ENCODE measurements at places on chromosomes 16 and 17.

GRCh38 chr17:82065193-82065637, 389 bp downstream of the DUS1L start:
- no peak for DNase-seq

GRCh38 chr16:90004577-90004976, 14.7 kb downstream of the DBNDD1 start:
- no peak for DNase-seq

DNA sequence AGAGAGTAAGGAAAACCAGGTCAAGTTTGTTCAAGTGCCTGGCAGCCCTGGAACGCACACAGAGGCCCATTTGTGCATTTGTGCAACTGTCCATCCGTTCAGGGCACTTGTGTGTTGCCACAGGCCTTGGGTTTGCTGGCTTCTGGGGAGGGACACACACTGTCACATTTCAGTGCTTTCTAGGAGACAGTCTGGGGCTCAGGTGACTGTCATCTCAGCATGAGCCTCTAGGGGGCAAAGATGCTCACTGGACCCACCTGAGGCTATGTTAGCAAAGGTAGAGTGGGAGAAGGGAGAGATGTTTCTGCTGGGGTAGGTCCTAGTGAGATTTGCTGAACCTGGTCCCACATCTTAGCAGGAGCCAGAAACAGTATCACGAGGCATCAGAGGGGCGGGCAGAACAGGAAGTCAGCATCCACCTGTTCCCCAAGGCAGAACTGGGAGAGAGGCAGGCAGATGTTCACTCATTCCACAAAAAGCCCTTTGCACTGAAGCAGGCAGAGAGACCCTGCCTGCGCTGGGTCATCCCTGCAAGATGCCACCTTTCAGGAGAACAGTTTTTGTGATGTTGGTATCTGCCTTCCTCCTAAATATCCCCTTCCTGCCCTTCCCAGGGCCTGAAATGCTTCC, 48.5 kb downstream of the RAI1 start:
- peak; percentile 85 for DNase-seq

GRCh38 chr17:21042458-21043295, at the start of gene USP22:
Gene USP22, minus strand, starts transcription at chr17:21043011. Its CDS starts 176 bp downstream, at chr17:21042835.
- DNase-seq: peak; percentile 100

- DNase-seq: no peak
Measured at GRCh38 chr16:17970816-17971331, 365.7 kb downstream of the NPIPA8 start.

DNA sequence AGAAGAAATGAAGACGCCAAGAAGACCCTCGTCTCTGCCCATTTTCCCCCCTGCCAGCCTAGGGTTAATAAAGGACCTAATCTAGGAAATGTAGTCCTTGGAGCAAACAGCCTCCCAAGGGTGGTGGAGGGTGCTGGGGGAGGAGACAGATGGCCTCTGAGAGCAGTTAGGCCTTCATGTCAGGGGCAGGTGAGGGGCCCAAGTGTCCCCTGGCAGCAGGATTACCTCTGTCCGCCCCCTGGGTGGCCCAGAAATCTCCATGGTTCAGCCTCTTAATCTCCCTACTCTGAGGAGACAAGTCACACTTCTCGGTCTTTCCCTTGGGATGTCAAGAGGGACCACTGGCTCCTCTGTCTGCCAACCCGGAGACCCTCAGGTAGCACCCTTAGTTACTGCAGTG, 365.4 kb upstream of the TNRC6C start:
- peak; percentile 42 for DNase-seq

GRCh38 chr17:72691017-72691416, 401.5 kb downstream of the SLC39A11 start:
- DNase-seq: no peak

GRCh38 chr16:21698169-21699032, 34.6 kb downstream of the OTOA start:
- DNase-seq: no peak

DNA sequence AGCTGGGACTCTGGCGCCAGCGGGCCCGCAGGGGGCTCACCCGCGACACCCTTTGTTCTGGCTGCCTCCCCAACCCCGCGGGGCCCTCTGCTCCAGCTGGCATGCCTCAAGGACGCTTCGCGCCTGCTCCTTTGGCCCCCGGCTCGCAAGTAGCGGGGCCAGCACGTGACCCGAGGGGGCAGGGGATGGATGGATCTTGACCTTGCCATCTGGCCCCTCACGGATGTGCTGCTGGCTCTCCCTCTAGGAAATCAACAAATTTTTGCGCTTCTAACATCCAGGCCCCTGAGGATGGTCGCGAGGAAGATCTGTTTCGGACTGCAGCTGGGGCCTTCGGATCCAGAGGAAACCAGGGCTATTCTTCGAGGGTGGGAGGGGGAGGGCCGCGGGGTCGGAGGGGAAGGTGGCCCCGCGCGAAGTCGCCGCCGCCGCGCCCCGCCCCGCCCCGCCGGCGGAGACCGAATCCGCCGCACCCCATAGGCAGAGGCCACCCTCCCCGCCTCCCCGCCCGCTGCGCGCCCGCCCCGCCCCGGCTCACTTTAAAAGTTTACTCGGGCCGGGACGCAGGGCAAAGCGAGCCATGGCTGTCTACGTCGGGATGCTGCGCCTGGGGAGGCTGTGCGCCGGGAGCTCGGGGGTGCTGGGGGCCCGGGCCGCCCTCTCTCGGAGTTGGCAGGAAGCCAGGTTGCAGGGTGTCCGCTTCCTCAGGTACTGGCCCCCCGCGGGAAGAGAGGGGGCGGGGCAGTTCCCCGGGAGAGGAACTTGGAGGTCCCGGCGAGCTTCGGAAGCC, at the start of gene ACSF2:
Gene ACSF2, plus strand, starts transcription at position 537 of the 790 bp plus-strand sequence. Its CDS starts 44 bp downstream, at position 581.
- peak; percentile 93 for DNase-seq

GRCh38 chr17:72991651-72992050, 100.8 kb downstream of the SLC39A11 start:
- no peak for DNase-seq

DNA sequence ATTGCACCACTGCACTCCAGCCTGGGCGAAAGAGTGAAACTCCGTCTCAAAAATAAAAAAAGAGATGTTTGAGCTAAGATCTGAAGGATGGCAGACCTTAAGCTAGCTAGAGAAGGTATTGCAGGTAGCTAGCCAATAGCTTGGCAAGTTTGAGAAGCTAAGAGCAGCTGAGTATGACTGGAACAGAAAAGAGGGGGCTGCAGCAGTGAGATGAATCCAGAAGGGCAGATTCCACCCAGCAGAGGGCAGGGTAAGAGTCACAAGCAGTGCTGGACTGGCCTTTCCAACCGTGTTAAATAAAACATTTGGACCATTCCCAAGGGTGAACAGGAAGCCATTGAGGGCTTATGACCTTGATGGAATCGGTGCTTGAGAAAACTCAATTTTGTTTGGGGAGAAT, 5.7 kb upstream of the PHAF1 start:
- peak; percentile 71 for DNase-seq

DNA sequence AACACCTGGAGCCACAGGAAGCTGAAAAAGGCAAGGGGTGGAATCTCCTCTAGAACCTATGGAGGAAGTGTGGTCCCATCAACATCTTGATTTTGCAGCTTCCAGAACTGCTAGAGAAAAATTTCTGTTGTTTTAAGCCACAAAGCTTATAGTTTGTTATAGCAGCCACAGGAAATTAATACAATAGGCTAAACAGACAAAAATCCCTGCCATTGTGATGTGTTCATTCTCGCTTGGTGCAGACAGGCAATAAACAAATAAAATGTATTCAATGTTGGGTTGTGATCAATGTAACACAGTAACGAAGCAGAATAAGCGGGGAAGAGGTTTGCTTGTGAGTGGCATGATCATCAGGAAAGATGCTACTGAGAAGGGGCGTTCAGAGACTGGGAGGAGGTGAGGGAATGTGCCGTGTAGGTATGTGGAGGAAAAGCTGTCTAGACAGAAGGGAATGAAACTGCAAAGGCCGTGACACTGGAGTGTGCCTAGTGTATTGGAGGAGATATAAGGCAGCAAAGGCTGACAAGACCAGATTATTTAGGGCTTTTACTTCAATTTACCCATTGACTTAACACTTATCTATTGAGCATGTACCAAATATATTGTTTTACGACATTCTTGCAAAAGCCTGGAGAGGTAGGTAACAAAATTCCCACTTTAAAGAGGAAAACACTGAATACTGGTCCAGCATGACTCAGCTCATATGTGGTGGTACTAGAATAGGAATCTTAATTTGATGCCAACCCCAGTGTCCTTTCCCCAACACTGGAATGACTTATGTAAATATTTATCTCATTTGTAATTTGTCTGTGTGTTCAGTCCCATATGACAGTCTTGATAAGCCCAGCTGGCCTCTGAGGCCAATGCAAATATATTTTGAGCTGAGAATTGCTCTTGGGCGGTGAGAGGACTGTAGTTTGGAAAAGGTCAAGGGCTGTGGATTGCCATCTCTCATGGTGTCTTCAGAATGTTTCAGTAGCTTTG, 375.9 kb downstream of the CDH13 start:
- DNase-seq: no peak

GRCh38 chr16:66318505-66318904, 48.0 kb upstream of the CDH5 start:
- no peak for DNase-seq

DNA sequence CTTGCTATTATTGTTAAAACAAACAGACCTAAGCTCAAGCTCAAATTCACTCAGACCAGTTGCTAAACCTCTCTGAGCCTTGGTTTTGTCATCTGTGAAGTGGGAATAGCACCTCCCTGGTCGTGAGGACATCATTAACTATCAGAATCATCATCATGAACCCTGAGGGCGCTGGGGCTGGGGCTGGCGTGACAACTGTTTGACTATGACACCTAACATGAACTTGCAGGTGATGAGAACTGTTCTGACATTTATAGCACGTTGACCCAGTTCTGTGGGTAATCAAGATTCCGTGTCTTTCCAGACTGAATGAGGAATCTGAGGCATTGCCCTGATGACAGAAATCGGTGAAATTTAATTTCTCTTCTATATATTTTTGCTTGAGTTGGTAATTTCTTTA, 71.3 kb upstream of the CDH5 start:
- DNase-seq: peak; percentile 18

DNA sequence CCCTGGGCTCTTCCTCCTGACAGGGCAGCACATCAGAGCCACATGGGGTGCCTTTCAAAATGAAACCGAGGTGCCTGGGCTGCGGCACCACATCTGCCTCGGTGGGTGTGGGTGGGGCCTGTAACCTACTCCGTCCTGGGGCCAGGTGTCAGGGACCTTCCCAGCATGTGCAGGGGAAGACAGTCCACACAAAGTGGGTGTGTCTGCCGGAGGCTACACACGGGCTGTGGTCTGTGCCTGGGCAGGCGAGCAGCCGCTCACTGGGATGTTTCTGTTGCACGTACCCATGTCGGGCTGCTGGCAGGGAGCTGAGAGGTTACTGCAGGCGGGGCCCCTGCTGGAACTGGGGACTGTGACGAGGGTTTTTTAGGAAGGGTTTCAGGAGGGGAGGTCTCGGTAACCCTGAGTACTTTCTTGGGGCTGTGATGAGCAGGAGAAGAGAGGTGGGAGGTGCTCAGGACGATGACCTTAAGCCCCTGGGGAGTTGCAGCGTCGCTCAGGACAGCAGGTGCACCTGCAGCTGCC, 351.2 kb downstream of the SEC14L1 start:
- DNase-seq: peak; percentile 53

Data from islet precursor cell (in vitro differentiated cells).